ENCODE measurements at places on chromosomes 4 and X.

DNA sequence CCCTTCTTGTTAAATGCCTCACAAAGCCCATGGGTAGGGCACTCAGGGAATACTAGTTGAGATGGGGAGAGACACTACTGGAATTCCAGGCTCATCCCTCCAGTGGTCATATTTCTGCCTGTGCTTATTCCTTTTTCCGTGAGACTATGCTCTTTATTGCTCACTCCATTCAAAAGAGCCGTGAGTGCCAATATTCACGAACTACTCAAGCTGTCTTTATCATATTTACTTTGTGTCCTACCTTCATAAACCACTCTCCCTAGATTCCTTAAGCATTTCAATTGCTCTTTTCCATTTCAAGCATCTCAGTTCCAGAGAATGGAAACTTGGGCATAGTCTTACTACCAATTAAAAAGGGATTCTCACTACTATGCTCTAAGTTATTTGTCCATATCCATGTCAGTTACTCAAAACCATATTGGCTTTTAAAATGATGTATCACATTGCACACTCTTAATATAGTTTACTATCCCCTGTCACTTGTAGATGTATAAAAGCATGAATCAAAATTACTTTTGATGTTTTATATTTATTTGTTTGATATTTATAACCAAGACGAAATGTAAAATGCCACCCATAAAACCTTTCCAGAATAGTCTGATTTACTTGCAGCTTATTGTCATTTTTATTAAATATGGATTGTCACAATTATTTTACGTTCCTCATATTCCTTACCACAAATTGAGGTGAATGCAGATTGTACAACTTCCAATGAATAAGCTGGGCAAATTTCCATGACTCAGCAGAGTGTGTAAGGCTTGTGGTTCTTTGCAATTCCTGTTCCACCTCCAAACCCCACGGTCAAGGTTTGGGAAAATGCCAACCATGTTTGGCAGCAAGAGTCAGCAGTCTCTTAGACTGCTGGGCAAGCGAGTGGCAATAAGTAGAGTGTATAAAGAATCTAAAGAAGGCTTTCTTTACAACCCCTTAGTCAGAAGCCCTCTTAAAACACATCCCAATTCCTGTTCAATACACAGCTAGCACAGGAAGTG, 24.4 kb downstream of the ENOX2 start:
- no peak for DNase-seq

DNA sequence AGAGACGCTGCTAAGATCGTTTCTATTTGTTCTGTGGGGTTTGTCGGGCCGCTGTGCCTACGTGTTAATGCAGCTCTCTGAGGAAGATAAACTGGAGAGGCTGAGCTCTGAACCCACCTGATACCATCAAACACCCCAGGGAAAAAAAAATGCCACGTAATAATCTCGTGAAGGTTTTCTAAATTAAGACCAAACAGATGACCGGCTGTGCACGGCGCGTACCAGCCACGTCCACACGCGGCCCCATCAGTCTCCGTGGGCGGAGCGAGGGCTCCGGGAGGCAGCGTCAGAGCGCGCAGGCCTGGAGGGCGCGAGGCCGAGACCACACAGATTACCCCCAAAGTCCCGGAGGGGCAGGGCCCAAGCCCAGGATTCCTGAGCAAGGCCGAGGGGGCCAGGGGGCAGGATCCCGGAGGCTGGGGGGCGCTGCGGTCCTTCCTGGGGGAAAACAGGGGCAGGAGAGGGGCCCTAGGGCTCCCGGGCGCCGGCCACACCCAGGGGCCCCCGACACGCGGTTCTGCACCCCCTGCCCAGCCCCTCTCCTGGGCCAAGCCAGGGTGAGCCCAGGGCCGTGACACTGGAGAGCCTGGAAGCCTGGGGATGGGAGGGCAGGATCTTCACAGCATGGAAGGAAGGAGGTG, 91.9 kb downstream of the FAM53A start:
- no peak for DNase-seq

GRCh38 chrX:140389331-140389730, 115.5 kb downstream of the SOX3 start:
- no peak for DNase-seq

GRCh38 chrX:124395145-124395880, 49.0 kb downstream of the SH2D1A start:
- no peak for DNase-seq

- no peak for DNase-seq
Observed at GRCh38 chr4:163505374-163505773, 10.9 kb downstream of the TMA16 start.

- DNase-seq: no peak
Observed at GRCh38 chr4:151940291-151940690, 179.5 kb upstream of the GATB start.

All from esophagus squamous epithelium (tissue), 5 donors.